ENCODE measurements at places on chromosomes 12 and 14. TPM values are rescaled to one million over a fixed set of nuclear protein-coding genes. Genes with fewer than 3 reads are reported as not detected.

DNA sequence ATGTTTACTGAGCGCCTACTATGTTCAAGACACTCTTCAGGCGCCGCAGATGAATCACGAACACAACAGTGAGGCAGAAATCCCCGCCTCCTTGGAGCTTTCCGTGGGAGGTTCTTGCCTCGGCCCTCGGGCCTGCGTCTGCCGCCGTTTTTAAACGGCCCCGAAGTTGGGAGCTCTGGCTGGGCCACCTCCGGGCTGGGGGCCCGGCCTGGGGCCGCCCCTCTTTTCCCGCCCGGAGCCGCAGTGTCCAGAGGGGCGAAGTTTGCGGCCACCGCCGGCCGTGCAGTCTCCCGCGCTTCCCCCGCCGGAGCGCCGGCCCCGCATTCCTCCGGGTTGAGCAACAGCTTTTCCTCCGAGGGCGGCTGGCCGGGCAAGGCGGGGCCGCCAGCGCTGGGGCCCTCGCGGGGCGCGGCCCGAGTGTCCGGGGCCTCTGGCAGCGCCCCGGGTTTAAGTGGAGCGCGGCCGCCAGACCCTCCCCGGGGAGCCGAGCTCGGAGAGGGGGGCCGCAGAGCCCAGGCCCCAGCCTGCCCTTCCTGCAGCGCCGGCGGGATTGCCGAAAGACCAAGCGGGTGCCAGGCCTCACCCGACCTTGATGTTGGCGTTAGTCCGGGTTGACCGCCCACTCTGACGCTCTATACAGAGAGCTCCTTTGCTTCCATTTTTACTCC is 18.7 kb upstream of the CTDSP2 start:
- H3K4me3 ChIP-seq = peak overlapping the region; percentile 83
- H3K27me3 ChIP-seq = peaks cover 9% of the 10 kb centered on the region
- H3K36me3 ChIP-seq = no peaks in the 10 kb centered on the region
- H3K27ac ChIP-seq = peak overlapping the region; percentile 82
- H3K4me1 ChIP-seq = peaks cover 36% of the 10 kb centered on the region
- DNase-seq = peak; percentile 76

DNA sequence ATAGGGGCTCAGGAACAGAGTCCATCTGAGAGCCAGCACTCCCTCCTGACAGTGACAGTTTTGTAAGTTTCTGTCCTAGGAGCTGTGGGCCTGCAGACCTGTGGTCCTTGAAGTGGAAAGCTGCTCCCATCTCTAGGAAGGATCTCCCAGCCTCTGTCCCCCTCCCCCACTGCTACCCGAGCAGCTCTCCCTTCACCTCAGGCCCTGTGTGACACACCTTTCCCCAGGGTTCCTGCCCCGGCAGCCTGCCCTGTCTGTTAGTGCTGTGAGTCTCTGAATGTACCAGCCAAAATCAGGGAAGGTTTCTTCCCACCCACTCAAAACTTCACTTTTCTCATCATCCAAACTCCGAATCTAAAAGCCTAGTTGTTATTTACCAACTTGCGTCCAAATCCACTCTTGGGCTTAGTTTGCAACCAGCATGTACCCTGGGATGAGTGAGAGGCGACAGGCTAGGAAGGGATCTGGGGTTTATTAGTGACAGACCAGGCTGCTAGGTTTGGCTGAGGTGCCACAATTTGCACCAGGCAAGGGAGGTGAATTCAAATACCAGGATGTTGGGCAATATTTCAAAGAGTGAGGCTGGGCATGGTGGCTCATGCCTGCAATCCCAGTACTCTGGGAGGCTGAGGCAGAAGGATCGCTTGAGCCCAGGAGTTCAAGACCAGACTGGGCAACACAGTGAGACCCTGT is 39.9 kb downstream of the NINJ2 start:
- H3K36me3 ChIP-seq = no peaks in the 10 kb centered on the region
- H3K4me1 ChIP-seq = peaks cover 6% of the 10 kb centered on the region

GRCh38 chr14:59301354-59301753 is 112.9 kb downstream of the DAAM1 start:
- DNase-seq = no peak
- no peak overlapping the region for H3K4me3 ChIP-seq
- no peak overlapping the region for H3K27ac ChIP-seq
- no peaks in the 10 kb centered on the region for H3K27me3 ChIP-seq
- H3K4me1 ChIP-seq = peaks cover 22% of the 10 kb centered on the region

- H3K27ac ChIP-seq = no peak overlapping the region
- no peaks in the 10 kb centered on the region for H3K27me3 ChIP-seq
- H3K36me3 ChIP-seq = no peaks in the 10 kb centered on the region
- no peaks in the 10 kb centered on the region for H3K4me1 ChIP-seq
- H3K4me3 ChIP-seq = no peak overlapping the region
These were observed 364.1 kb downstream of the PCNX1 start for GRCh38 chr14:71271166-71271945.

DNA sequence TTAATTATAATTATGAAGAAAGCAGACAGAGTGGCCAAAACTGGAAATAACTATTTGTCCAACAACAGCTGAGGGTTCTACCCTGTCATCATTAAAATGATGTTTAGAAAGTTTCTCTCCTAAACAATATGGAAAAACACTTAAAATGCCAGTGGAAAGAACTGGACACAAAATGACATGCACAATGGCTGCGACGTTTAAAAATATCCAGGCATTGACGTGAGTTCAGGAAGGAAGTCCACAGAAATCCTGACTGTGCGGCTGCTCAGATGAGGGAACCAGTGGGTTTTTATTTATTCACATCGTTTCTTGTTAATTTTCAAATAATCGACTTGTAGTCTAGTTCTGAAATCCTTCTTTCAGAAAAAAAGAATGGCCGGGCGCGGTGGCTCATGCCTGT is 58.3 kb downstream of the CCNK start:
- H3K36me3 ChIP-seq = no peaks in the 10 kb centered on the region
- no peak for DNase-seq
- H3K27ac ChIP-seq = no peak overlapping the region
- H3K4me3 ChIP-seq = no peak overlapping the region

- no peak overlapping the region for H3K4me3 ChIP-seq
- H3K27me3 ChIP-seq = peaks cover 4% of the 10 kb centered on the region
- peaks cover 9% of the 10 kb centered on the region for H3K4me1 ChIP-seq
- H3K27ac ChIP-seq = no peak overlapping the region
- H3K36me3 ChIP-seq = no peaks in the 10 kb centered on the region
These were observed 45.3 kb downstream of the LLPH start for GRCh38 chr12:66085213-66085612.

DNA sequence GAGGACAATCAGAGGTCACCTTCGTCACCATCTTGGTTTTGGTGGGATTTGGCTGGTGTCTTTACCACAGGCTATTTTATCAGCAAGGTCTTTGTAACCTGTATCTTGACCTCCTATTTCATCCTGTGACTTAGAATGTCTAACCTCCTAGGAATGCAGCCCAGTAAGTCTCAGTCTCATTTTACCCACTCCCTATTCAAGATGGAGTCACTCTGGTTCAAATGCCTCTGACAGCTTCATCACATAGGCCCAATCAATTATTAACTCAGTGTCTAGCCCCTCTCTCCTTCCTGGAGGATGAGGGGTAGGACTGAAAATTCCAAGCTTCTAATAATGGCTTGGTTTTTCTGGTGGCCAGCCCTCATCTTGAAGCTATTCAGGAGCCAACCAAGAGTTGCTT is 111.4 kb upstream of the NAP1L1 start:
- no peaks in the 10 kb centered on the region for H3K36me3 ChIP-seq
- no peak for DNase-seq
- no peaks in the 10 kb centered on the region for H3K4me1 ChIP-seq

Gene P2RX4
- total RNA-seq = 27.9 TPM

Data from type B pancreatic cell (in vitro differentiated cells).